Frontal cortex (tissue), 4 donors: ENCODE measurements at places on chromosomes 11 and 22.
A peak's percentile ranks its signal among the peaks of the same experiment; 100 is the strongest.

- no peak for DNase-seq
These were observed 56.1 kb downstream of the APOL3 start for GRCh38 chr22:36104435-36104834.

- no peak for DNase-seq
These were observed 54.8 kb upstream of the OLFML1 start for GRCh38 chr11:7430496-7430895.

GRCh38 chr11:206526-207207 is 532 bp downstream of the BET1L start:
- DNase-seq: no peak

- no peak for DNase-seq
These were observed 36.0 kb downstream of the KCNQ1 start for GRCh38 chr11:2480874-2481220.

GRCh38 chr11:67369801-67370284 is 3.6 kb downstream of the CLCF1 start:
- DNase-seq: no peak

GRCh38 chr11:73383249-73384124 is 7.3 kb downstream of the RELT start:
- DNase-seq: peak; percentile 67

GRCh38 chr11:14537134-14537599 is 17.0 kb upstream of the PSMA1 start:
- DNase-seq: no peak

DNA sequence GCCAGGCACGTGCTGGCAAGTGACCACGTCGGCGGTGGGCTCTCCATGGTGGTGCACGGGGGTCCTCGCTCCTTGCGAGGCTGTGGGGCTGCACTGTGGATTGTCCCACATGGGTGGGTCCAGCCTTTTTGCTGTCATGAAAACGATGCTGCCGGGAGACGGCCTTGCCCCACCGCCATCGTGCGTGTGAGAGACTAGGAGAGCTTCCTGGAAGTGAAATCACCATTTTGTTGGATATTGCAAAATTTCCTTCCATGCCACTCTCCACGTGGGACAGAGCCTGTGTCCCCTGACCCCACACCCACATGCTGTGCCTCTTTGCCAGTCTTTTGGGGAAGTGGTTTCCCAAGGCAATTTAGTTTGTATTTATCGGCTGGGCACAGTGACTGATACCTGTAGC is 18.2 kb upstream of the GRAMD4 start:
- DNase-seq: no peak

DNA sequence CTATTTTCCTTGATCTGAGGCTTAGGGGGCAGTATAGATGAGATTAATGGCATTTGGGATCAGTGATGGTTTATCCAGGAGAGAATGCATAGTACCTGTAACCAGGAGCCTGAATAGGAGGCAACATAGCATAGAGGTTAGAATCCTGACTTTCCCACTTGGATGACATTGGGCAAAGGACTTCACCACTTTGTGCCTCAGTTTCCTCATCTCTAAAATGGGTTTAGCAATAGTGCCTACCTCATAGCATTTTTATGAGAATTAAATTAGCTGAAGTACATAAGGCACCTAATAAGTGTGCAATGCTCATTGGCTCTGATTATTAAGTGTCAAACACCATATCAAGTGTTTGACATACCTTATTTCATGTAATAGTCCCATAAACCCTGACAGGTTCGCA is 30.8 kb downstream of the CD44 start:
- DNase-seq: no peak

- DNase-seq: no peak
These were observed 82.9 kb downstream of the KCNQ1 start for GRCh38 chr11:2527621-2528291.

DNA sequence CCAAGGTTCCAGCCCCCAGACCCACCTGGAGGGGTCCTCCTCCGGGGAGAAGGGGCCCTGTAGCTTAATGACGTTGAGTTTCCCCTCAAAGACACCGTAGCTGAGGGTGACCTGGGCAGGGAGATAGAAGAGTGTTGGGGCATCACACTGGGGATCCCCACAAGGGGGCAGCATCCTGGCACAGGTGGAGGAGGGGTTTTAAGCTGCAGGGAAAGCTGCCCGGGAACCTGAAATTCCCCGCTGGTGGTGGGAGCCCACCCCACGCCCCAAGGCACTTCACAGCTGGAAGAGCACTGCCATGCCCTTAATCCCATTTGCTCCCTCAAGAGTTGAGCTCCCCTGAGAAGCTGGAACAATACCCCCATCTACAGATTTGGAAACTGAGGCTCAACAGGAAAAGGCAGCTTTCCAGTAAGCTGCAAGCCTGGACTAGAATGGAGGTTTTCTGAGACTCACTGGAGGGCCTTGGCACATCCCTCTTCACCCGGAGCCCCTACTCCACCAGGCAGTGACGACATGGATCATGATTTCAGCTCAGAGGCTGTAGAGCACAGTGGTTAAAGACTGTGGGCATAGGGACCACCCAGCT is 13.7 kb downstream of the MFNG start:
- DNase-seq: no peak

- peak; percentile 67 for DNase-seq
These were observed 10.4 kb downstream of the SPATA19 start for GRCh38 chr11:133834682-133835592.
